ENCODE measurements at places on chromosomes 12 and 14. TPM values are rescaled to one million over a fixed set of nuclear protein-coding genes. Genes with fewer than 3 reads are reported as not detected.

The SLC2A13 gene
- total RNA-seq: 25.6 TPM

The AICDA gene
- not detected for total RNA-seq

The IL22 gene
- total RNA-seq: not detected

The RNF212B gene
- not detected for total RNA-seq

The OTX2 gene
- total RNA-seq: not detected

The WASHC4 gene
- 74.7 TPM for total RNA-seq

The CDK4 gene
- total RNA-seq: 210 TPM

The OAS2 gene
- 0.71 TPM for total RNA-seq

The PRICKLE1 gene
- 4.3 TPM for total RNA-seq

The TAS2R42 gene
- not detected for total RNA-seq

The LTBP2 gene
- 71.0 TPM for total RNA-seq

The GALNT8 gene
- 0.18 TPM for total RNA-seq

The PTGER2 gene
- total RNA-seq: 6.6 TPM

The PIWIL1 gene
- total RNA-seq: not detected

The TMTC2 gene
- total RNA-seq: 49.8 TPM

The CLEC2D gene
- 1.4 TPM for total RNA-seq
